Activated CD8-positive, alpha-beta memory T cell treated with anti-CD3 and anti-CD28 coated beads for 1 hour (primary cell): ENCODE measurements at places on chromosomes 6 and 20.

DNA sequence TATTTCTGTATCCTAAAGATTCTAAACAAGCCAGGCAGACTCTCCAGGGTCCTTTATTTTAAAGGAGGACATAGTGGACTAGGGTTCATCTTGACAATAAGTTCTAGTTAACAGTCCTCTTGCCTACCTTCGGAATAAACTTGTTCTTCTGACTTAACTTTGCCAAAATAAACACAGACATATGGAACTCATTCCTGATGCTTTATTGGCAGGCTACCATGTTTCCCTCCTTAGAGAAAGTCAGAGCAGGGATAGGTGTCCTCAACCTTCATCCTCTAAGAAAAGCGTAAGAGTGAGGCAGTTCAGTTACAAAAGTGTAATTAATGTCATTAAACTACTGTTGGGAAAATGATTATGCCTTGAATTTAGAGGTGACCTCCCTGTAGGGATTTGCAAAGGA is 46.9 kb upstream of the NRSN1 start:
- DNase-seq = no peak

DNA sequence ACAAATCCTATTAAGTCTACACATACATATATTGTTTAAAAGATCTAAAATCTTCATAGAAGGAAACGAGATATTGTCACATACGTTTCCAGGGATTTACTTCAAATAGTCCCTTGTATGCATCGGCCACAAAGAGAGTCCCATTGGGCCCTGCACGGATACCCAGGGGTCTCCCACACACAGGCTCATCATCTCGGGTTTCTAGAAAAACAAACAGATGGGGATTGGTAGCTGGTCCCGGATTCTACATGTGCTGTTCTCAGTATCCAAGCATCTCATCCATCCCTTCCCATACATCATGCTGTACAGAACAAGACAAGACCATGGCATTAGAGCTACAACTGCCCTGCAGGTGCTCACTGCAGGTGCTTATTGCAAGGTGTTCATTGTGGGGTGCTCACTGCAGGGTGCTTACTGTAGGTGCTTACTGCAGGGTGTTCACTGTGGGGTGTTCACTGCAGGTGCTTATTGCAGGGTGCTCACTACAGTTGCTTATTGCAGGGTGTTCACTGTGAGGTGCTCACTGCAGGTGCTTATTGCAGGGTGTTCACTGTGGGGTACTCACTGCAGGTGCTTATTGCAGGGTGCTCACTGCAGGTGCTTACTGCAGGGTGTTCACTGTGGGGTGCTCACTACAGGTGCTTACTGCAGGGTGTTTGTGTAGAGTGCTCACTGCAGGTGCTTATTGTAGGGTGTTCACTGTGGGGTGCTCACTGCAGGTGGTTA is 21.0 kb downstream of the APMAP start:
- no peak for DNase-seq

DNA sequence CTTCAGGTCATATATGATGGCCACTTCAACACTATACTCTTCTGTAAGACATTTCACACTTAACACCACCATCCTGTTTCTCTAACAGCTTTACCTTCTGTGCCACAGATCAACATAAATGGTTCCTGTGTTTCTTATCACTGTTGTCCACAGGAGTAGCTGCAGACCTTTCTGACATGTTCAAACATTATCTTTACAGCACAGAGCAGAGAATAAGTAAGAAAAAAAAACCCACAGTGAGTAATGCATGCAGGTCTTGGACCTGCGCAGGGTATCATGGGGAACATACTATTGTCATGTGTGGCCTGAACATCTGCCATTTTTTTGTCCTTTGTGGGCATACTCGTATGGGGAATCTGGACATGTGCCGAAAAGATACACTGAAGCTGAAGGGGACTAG is 161.9 kb downstream of the KIF16B start:
- DNase-seq = no peak

- no peak for DNase-seq
Observed at GRCh38 chr6:110098511-110099116, 80.9 kb downstream of the WASF1 start.

GRCh38 chr20:44581515-44581914 is 864 bp upstream of the PKIG start:
- no peak for DNase-seq

GRCh38 chr6:166952121-166952520 is 4.2 kb downstream of the RNASET2 start:
- no peak for DNase-seq
